ENCODE measurements at places on chromosomes 7 and 10.

DNA sequence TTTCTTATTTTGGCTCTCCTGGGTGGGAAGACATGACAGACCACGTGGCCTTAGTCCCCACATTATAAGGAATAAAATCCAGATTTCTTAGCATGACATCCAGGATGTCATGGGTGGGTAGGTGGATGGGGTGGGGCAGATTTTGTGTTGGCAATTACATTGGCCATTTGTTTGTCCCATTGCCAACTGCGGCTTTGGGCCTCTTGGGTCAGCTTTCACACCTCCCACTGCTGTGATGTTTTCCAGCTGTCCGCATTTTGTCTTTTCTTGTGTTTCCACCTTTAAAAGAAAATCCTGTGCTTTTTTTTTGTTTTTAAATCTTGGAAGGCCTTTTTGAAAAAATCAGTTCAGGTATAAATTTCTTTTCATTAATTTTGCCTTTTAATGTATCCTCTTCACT is 237.0 kb downstream of the SDK1 start:
- DNase-seq, result no peak

- no peak for DNase-seq
Observed at GRCh38 chr7:18235819-18236218, 208.2 kb upstream of the PRPS1L1 start.

- no peak for DNase-seq
Observed at GRCh38 chr10:121306159-121306673, 292.0 kb downstream of the FGFR2 start.

GRCh38 chr10:103466734-103467133 is 8.0 kb upstream of the CALHM1 start:
- no peak for DNase-seq

DNA sequence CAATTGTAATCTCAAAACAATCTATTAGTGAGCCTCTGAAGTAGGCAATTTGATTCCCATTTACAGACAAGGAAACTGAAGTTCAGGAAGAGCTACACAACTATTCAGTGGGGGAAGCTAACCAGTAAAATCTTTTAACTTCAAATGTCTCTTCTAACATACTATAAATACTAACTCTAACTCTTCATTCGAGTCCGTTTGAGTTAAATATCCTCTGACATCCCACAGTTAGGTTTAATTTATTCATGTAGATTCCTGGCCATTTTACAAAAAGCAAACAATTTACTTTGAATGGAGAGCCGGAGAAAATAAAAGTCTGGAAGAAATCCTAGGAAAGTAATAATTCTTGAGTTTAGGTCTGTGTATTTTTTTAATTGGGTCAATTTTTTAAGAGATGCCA is 64.7 kb downstream of the HYCC1 start:
- DNase-seq, result no peak

DNA sequence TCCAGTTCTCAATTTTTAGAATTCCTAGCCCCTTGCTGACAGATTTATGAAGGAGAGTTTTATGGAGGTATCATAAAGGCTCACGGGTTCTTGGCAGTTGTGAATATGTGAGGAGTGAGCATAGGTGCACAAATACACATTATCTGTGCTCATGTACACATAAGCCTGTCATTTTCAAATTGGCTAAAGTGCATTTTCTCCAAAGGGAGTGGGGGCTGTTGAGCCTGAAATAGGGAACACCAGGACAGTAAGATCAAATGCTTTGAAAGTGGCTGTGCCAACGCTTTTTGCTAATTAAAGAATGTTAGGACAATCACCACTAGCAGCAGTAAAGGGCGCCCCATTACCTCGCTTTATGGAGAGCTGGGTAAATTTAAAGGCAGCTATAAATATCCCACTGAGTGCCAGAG is 8.3 kb upstream of the LRRC4 start:
- no peak for DNase-seq

GRCh38 chr10:28558923-28559508 is 26.1 kb downstream of the WAC start:
- no peak for DNase-seq

GRCh38 chr7:36227223-36227622 is 74.2 kb downstream of the EEPD1 start:
- no peak for DNase-seq

- DNase-seq, result no peak
Observed at GRCh38 chr10:61855771-61856170, 45.7 kb upstream of the ARID5B start.

DNA sequence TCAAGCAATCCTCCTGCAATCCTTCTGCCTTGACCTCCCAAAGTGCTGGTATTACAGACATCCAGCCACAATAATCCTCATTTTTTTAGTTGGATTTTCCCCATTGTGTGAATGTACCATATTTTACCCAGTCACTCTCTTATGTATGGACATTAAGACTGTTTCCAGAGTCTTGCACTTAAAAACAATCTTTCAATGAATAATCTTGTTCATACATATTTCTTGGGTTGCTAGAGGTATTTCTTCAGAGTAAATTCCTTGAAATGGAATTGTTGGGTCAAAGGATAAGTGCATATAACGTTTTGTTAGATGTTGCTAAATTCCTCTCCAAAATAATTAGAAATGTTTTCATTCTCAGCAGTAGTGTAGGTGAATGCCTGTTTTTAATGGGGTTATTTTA is 283.1 kb upstream of the KAT6B start:
- DNase-seq, result no peak

DNA sequence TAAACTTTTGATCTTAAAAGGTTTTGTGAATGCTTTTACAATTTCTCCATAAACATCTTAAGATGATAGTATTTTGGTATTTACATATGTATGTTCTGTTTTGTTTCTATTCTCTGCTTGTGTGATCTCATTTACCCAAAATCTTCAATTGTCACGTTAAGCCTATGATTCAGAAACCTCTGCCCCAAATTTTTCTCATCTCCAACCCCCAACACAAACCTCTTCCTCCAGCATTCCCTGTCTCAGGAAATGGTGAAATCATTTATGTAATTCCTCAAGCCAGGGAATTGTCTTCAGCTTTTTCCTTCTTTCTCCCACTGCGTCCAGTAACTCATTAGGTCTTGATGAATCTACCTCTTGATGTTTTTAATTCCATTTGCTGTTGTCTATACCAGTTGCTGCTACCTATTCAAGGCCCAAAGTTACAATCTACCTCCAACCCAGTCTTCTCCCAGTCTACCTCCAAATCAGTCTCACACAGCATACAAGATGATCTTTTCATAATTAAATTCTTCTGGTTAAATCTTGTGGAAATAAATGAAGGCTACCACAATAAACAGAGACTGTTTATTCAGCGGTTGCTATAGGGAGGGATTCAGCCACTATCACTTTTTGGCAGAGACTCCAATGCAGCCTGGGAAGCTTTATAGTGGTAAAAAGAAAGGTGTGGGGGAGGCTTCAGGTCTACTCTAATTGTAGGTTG is 5.8 kb downstream of the CFAP69 start:
- no peak for DNase-seq

DNA sequence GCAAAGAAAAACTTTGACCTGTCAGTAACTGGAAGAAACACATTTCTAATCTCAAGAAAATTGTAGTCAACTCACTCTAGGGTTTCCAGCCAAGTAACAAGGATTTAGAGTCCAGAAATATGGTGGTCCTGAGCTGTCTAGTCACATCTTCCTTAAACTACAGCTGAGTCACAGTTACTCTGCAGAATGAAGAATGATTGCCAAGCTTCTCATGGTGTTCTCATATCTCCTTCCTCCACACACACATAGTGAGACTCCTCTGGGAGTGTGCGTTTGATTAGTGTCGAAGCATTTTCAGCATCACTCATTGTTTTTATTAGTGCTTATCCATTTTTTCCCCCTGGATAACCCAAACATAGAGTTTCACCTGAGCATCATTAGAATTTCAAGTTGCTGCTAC is 93.1 kb upstream of the CXCL12 start:
- no peak for DNase-seq

GRCh38 chr7:11427686-11428273 is 404.2 kb downstream of the THSD7A start:
- peak; percentile 32 for DNase-seq

- DNase-seq, result no peak
Observed at GRCh38 chr7:108138911-108139310, 8.8 kb upstream of the LAMB4 start.

DNA sequence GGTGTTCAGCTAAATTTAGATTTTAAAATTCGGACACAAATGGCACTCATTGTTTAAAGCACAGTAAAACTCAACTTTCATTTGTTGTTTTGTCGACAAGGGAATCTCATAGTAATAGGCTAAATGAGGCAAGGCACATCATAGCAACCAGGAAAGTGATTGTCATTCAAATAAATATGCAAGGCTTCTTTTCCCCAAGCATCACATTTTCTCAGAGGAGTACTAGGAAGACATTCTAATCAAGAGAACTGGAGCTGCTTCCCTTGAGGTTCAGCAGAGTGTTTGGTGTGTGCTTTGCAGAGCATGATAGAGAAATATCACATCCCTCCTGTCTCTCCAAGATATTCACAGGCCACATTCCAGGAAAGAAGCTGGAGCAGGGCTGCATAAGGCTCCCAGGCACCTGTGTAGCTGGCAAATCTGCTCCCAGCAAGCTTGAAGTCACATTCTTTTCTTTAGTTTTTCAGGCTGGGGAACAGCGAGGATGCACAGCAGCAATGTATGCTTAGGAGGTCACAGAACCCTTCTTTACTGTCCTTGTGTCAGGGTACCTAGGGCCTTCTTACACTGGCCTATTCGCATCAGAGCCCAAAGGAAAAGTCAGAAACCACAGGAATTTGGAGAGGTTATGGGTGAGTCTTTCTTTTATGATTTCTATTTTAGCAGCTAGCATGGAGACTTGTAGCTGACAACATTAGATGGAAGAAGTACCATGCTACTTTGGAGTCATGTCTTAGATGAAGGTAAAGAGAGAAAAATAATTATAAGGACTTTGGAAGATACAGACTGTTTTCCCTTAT is 95.9 kb upstream of the HDAC9 start:
- DNase-seq, result no peak

- no peak for DNase-seq
Observed at GRCh38 chr7:133051066-133051465, 30.8 kb downstream of the CHCHD3 start.

DNA sequence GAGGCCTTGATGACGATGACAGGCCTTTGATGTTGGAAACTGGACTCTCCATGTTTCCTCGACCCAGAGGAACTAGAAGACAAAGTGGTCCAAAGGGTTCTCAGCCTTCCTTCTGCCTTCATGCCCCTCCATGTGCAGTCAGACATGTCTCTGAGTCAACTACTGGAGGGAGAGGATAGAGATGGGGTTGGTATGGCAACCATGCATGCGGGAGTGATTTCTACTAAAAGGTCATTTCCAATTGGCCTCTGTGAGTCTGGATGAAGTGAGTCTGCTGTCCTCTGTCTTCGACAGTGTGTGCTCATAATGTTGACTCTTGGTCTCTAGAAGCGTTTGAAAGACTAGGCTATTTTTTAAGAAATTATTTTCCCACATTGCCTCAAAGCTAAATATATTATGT is 29.2 kb downstream of the STK17A start:
- DNase-seq, result no peak

GRCh38 chr7:131630427-131630826 is 74.0 kb upstream of the PODXL start:
- DNase-seq, result no peak

DNA sequence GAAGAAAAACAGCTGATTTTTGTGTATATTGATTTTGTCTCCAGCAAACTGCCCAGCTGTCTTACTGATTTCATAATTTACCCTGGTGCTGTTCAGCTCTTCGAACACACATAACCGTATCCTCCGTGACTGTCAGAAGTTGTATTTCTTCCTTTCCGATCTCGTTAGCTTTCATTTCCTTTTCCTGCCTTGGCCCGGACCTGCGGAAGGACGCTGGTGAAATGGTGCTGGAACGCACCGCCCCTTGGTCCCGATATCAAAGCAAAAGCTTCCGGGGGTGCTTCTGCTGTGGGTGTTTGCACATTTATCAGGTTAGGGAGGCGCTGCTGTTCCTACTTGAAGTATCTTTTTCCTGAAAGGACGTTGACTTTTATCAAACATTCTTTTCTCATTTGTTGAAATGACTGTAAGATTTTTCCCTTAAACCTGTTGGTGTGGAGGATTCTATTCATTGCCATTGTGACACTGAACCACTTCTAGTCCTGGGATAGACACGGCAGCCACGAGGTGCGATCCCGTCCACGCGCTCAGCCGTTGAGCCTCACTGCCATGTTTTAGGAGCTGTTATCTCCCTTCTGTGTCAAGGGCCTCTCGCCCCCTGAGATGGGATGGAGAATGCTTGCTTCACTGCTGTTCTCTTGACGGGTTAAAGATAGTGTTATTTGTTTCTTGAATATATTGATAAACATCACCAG is 72.6 kb downstream of the FOXL3 start:
- no peak for DNase-seq

DNA sequence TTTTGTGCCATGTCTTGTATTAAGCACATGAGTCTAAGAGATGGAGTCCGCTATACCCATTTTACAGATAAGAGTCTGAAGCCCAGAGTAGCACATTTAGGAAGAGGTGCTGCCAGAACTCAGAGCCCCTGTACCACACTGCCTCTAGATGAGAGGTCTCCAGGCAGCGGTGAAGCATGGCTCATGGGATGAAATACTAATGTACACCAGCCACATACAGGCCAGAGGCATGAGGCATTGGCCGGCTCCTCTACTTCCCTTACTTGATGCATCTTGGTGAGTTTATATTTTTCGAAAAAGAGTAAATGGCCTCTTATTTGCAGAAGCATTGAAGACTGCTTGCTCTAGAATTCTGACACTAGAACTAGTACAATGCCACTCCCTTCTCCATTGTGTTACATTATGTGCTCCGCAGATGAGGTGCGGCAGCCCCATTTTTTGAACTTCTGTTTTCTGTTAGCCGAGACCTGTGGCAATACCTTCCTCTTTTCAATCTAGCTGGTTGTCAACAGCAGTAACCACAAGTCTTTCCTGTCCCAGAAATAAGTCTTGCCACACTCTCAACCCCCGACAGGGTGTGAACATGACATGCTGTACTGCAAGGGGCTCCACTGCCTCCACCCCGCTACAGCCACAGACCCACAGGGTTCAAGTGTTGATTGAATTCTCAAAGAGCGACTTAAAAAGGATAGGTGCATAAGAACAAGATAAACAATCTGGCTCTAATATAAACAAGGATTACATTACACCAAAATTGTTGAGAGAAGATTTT is 145.3 kb downstream of the CELF2 start:
- no peak for DNase-seq

DNA sequence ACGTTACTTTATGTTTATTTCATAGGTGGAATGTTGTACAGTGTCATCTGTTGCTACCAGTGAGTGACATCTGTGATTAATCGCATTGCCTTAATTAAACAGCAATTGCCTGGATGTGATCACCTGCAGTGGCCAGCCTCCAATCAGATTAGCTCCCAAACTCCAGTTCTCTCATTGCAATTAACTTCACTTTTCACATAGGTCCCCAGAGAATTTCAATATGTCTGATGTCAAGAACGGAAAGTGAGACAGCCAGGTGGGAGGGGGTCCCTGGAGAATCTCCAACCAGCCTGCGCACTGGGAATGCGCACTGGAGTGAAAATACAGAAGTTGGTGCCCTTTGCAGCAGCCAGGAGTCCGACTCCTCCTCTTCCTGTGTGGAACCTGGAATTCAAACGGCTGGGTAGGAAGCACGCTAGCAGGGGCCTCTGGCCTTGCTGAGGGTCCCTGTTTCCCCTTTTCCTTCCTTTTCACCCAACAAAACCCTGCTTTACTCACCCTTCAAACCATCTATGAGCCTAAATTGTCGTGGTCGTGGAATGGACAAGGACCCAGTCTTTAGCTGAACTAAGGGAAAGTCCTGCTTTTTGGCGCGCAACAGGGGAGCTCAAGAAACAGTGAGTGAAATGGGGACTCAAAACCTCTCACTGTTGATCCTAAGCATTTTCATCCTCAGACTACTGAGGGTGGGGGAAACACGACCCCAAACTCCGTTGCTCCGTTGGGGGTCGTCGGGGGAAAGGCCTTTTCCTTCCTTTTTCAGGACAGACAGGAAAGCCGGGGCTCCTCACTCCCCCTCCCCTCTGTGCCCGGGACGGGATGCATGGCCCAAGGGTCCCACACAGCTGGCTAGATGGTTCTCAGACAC is 1355.5 kb upstream of the LRRTM3 start:
- peak; percentile 89 for DNase-seq
